ENCODE measurements at places on chromosomes 7 and 10. TPM values are rescaled to one million over a fixed set of nuclear protein-coding genes. Genes with fewer than 3 reads are reported as not detected.

DNA sequence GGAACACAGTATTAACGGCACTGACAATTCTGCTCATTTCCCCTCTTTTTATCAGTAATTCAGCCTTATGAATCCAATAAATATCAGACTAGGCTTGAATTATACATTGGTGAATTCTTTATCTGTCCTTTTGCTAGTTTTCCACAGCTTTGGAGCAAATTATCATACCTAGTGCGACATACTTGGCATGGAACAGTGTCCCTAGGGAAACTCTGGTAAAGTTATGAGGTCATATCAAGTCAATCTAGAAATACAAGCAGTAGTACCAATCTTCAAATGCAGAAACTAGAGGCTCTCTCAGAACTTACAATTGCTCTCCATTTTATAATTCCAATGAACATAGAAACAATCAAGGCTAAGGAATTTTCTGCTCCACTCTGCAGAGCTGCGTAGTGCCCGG is 449.3 kb upstream of the NPVF start:
- no peak for DNase-seq

- no peak for DNase-seq
Measured at GRCh38 chr7:40987571-40987970, 715.3 kb downstream of the INHBA start.

HMX2 gene
- 0.69 TPM for total RNA-seq

OR2A12 gene
- not detected for total RNA-seq
